Astrocyte of the spinal cord (primary cell): ENCODE measurements at places on chromosomes 13 and 19.
A peak's percentile ranks its signal among the peaks of the same experiment; 100 is the strongest.

- DNase-seq = no peak
Observed at GRCh38 chr13:77465603-77466195, 69.8 kb upstream of the SCEL start.

GRCh38 chr19:33346665-33347064, 26.8 kb upstream of the CEBPG start:
- DNase-seq = no peak

DNA sequence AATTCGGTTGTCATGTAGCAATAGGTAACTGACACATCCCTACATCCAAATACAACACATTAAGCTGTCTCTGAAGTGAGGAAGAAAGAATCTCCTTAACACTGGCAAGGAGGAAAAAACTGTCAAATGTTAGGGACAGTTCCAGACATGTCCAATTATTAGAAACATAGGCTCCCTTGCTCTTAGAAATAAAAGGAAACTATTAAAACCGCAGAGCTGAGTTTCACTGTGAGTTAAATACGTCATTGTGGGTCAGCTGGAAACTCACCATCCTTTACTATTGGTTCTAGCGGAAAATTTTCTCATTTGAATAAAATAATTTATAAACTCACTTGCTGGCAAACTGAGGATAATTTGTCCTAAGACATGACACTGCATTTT, 40.7 kb downstream of the STARD13 start:
- DNase-seq = no peak

- peak; percentile 54 for DNase-seq
Observed at GRCh38 chr19:46116121-46116520, 8.4 kb downstream of the IGFL3 start.

DNA sequence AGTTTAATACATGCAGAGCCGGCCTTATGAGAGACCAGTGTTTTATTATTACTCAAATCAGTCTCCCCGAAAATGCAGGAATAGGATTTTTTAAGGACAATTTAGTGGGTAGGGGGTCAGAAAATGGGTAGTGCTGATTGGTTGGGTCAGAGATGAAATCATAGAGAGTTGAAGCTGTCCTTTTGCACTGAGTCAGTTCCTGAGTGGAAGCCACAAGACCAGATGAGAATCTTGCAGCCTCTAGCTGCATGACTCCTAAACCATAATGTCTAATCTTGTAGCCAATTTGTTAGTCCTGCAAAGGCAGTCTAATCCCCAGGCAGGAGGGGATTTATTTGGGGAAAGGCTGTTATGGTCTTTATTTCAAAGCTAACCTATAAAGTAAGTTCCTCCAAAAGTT, 1163.9 kb downstream of the DIAPH3 start:
- DNase-seq = peak; percentile 18

DNA sequence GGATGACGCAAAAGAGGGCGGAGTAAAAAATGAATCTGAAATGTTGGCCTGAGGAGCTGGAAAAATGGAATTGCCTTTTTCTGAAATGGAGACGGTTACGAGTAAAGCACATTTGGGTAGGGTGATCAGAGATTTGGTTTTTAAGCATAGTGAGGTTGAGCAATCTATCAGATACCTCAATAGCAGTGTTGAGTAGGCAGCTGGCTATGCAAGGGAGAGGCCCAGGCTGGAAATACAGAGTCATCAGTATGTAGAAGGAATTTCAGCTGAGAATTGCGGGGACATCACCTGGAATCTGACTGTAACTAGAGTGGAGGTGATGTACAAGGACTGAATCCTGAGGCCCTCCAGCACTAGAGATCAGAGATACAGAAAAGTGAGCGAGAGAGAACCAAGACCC, 224.8 kb downstream of the LMO7 start:
- DNase-seq = no peak

DNA sequence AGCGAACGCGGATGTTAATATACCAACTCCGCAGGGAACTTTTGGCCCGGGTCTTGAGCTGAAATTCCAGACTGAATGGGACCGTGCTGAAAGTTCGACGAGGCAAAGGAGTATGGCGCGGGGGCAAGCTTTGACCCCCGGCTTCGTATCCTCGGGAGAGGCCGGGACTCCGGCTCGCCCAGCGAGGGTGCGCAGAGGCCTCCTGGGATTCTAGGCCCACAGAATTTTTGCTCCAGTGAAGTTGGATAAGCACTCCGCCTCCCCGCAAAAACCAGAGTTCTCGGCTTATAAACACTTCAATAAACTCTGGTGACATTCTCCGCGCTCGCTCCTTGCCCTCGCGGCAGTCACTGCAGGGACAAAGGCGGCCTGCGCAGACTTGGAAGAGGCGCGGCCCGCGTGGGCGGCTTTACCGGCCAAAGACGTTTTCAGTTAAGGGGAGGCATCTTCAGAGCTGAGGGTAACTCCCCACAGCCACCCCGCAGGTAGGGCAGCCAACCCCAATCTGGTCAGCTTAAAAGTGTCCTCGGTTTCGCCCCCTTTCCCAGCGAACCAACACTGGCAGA, 112.6 kb downstream of the KCNRG start:
- DNase-seq = no peak

GRCh38 chr13:29170436-29171082, 350.4 kb downstream of the MTUS2 start:
- no peak for DNase-seq

DNA sequence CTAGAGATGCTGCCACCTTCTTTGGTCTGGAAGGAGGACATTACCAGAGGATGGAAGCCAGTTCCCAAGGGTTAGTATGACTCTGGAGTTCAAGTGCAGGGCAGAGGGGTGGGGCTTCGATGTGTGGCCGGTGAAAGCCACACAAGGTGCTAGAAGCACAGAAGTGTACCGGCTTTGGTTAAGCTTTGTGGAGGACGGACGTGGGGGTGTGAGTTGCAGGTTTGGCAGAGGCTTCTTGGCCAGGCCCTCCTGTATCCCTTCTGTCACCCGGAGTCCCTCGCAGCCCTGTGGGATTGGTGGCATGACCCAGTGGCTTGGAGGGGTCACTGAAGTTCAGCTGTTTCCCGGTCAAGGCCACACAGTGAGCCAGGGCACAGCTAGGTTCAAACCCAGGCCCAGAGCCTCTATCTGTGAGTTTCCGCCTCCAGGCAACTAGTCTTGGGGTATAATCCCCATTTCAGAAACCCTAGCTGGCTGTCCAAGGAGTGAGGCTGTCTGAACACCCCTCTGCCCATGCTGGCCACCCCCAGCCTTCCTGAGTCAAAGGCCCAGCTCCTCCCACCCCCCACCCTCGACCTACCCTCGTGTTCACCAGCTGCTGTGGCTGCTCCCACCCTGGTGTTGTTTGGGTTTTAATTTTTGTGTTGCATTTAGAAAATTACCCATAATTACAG, 4.6 kb upstream of the SSBP4 start:
- DNase-seq = no peak

DNA sequence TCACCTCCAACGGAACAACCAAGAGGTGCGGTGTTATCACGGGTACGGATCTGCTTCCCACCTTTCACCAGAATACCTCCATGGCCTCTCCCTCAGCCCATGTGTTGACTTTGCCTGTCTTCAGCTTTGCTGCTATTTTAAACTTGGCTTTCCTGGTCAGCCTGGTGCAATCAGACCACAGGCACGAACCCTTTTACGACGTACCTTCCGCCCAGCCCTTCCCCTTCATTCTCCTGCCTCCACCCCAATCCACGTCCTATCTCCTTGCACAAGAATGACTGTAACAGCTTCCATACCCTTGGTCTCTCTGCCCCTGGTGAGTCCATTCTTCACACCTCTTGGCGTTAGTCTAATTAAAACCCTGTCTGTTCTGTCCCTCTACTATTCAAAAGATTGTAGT, 431.7 kb downstream of the EFNB2 start:
- DNase-seq = peak; percentile 83

GRCh38 chr13:113906571-113906970, 42.7 kb upstream of the GAS6 start:
- no peak for DNase-seq

GRCh38 chr19:43286786-43287185, 17.5 kb upstream of the PSG9 start:
- DNase-seq = no peak

GRCh38 chr19:32223595-32224370, 121.6 kb upstream of the ZNF507 start:
- no peak for DNase-seq

DNA sequence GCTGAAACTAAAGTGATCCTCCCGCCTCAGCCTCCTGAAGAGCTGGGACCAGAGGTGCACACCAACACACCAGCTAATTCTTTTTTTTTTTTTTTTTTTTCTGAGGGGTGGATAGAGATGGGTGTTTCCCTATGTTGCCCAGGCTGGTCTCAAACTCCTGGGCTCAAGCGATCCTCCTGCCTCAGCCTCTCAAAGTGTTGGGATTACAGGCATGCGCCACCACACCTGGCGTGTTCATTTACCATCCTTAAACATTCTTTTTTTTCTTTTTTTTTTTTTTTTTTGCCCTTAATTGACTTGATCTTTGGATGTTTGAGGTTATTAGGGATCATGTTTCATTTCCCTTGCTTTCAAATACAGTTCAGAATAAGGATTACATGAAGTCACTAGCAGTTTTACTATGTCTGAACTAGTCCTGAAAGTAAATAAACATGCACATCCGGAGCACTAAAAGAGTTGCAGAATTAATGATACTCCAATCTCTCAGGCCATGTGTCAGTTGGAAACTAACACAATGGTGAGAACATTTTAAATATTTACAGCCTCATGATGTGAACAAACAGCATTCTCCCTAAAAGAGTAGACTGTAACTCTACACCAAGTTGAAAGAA, 10.2 kb downstream of the UTP14C start:
- DNase-seq = no peak

DNA sequence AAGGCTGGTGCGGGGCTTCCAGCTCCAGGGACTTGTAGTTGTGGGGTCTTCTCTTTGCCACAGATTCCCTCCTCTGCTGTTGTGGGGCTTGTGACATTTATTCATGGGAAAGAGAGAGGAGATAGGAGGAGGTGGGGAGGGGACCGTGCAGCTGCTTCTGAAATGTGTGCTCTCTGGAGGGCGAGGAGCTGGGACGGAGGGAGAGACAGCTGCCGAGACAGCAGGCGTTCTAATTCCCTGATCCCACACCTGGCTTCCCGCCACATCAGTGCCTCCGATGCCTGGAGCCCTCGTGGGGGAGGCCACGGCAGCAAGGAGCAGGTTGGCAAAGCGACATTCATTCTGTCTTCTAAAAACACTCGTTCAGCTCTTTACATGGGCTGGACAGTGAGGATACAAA, 164.4 kb downstream of the USP12 start:
- DNase-seq = no peak

DNA sequence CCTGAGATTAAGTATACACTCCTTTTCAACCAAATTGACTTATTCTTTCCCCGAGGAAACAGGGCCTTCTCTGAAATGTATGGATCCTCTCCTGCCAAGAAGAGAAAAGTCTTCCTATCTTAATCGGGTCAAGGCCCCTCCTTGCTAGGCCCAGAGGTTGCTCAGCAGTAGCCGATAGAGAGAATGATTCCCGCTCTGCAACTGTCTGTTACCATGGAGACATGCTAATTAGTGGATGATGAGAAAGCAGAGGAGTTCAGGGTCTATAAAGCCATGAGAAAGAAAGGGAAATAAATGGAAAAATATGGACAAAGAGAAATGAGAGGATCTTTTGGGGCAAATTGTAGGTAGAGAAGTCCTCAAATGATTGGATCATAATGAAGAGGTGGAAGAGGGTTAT, 103.5 kb downstream of the POU4F1 start:
- no peak for DNase-seq

DNA sequence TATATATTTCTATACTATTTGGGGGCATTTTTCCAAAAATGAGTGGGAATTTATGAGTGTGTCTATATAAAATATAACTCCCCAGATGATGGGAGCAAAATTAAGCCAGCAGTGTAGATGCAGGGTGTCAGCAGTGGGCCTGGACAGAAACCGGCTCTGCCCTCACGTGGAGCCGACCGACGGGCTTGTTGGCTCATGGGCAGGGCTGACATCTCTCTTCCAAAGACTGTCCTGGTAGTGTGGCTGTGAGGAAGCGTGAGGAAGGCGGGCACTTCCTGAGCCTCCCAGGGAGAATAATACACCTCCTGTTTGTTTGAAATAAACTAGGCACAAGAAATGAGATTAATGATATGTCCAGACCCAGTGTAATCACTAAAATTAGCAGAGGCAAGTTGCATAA, 206.5 kb downstream of the TEX29 start:
- DNase-seq = no peak

DNA sequence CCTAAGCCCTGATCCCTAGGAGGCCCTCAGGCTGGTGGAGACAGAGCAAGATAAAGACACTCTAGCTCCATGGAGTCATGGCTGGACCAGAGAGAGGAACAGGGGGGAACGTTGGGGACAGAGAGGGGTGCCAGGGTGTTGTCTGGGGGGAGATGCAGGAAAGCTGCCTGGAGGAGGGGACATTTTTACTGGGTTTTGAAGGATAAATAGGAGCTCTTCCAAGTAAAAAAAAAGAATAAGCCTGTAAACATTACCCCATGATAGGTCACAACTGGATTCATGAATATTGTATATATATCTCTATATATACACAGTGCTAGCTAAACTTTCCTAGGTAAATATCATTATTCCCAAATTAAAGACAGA, 714 bp downstream of the HSH2D start:
- DNase-seq = no peak

- no peak for DNase-seq
Observed at GRCh38 chr19:5149932-5150901, 181.3 kb downstream of the KDM4B start.

- DNase-seq = no peak
Observed at GRCh38 chr13:32205431-32206096, 109.6 kb downstream of the ZAR1L start.

DNA sequence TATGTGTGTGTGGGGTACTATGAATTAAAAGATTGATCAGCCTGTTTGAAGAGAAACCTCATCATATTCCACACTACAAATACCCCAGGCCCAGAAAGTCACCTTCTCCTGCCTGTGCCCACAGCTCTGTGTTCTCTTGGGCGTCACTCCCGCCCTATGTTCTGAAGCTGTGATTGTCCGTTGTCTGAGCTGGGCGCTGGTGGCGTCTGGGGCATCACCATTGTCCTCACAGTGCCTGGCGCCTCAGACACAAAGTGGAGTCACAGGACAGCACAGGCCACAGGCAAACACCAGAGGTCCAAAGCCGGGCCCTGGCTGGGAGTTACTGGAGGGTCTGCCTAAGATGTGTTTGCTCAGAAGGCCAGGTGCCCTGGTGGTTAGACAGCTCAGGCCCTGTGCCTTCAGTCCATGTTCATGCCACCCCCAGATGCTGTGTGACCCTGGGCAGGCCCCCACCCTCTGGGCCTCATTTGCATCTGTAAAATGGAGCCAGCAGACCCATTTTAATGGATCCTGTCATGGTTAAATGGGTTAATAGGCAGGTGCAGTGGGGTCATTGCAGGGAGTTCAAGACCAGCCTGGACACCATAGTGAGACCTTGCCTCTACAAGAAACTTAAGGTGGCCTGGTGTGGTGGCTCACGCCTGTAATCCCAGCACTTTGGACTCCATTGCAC, 34.5 kb downstream of the DNM2 start:
- DNase-seq = no peak

- DNase-seq = peak; percentile 68
Observed at GRCh38 chr13:110387451-110388107, 80.5 kb downstream of the COL4A2 start.

GRCh38 chr13:32010136-32010535, 21.4 kb upstream of the FRY start:
- DNase-seq = peak; percentile 18

- DNase-seq = no peak
Observed at GRCh38 chr19:42111384-42111783, 20.9 kb downstream of the POU2F2 start.
